Heart right ventricle (tissue), 16 donors: ENCODE measurements at places on chromosomes 5 and 9. TPM values are rescaled to one million over a fixed set of nuclear protein-coding genes. Genes with fewer than 3 reads are reported as not detected.

- peaks cover 16% of the 10 kb centered on the region for H3K27me3 ChIP-seq
- no peak for DNase-seq
- no peak overlapping the region for H3K27ac ChIP-seq
- H3K36me3 ChIP-seq, result no peaks in the 10 kb centered on the region
Observed at GRCh38 chr9:2991292-2991691, 147.4 kb upstream of the PUM3 start.

DNA sequence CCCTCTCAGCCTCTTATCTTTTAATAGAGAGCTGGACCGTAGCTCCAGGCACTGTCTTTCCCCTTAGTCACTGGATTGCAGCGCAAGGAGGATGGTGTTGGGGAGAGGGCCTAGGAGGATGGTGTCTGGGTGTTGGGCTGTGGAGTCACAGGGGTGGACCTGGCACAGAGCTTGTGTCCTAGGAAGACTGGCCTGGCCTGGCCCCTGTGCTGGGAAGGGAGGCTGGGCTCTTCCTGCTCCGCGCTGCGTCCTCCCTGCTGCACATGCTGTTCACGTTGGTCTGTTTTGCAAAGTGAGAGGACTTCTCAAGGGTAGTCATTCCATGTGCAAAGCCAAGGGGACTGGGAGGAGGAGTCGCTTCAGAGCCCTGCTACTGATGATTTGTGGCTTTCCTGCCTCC is 123.9 kb downstream of the EHMT1 start:
- no peaks in the 10 kb centered on the region for H3K27me3 ChIP-seq
- H3K4me3 ChIP-seq, result no peak overlapping the region
- peaks cover 6% of the 10 kb centered on the region for H3K4me1 ChIP-seq

DNA sequence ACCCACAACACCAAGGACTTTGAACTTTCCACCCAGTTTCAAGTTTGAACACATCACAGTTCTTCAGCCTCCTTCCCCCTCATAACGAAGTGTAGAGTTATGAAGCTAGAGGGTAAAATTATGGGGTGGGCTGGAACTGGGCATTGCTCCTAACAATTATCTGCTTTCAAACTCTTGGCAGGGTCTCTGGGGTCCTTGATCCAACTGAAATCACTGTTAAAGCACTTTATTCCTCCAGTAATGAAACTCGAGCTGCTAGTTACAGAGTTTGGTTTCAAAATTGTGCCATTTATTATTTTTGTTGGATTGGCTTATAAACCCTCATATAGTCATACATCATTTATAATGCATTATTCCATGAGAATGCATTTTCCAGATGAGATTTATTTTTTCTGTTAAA is 158.5 kb downstream of the RGS3 start:
- H3K4me1 ChIP-seq, result peaks cover 19% of the 10 kb centered on the region
- H3K27ac ChIP-seq, result peak overlapping the region; percentile 85
- no peaks in the 10 kb centered on the region for H3K27me3 ChIP-seq
- H3K36me3 ChIP-seq, result no peaks in the 10 kb centered on the region

GRCh38 chr5:172415362-172416275 is 38.7 kb downstream of the SH3PXD2B start:
- H3K27me3 ChIP-seq, result no peaks in the 10 kb centered on the region
- H3K27ac ChIP-seq, result no peak overlapping the region
- H3K36me3 ChIP-seq, result peaks cover 2% of the 10 kb centered on the region
- peaks cover 49% of the 10 kb centered on the region for H3K4me1 ChIP-seq
- H3K4me3 ChIP-seq, result no peak overlapping the region

DNA sequence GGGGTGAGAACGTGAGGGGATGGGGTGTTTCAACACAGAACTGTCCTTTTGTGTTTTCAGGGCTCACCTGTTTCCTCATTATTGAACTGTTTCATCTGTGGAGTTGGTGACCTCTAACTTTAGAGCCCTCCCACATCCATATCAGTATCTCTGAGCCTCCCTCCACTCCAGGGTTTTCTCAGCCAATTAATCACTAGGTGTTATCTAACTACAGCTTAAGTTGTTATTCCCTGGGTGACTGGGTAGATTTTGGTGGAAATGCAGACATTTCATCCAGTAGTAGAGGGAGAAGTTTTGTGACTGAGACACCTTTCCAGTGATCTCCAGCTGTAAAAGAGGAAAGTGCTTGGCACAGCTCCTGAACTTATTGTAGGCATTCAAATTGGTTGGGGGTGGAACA is 23.7 kb downstream of the PPP3R2 start:
- no peak overlapping the region for H3K4me3 ChIP-seq
- DNase-seq, result no peak
- peaks cover 10% of the 10 kb centered on the region for H3K4me1 ChIP-seq
- peaks cover 34% of the 10 kb centered on the region for H3K36me3 ChIP-seq
- no peak overlapping the region for H3K27ac ChIP-seq

- H3K36me3 ChIP-seq, result no peaks in the 10 kb centered on the region
- no peaks in the 10 kb centered on the region for H3K4me1 ChIP-seq
- H3K4me3 ChIP-seq, result no peak overlapping the region
- no peak overlapping the region for H3K27ac ChIP-seq
Observed at GRCh38 chr9:18060269-18060934, 413.6 kb upstream of the ADAMTSL1 start.

GRCh38 chr5:110032376-110032775 is 342.6 kb downstream of the MAN2A1 start:
- H3K4me3 ChIP-seq, result no peak overlapping the region

DNA sequence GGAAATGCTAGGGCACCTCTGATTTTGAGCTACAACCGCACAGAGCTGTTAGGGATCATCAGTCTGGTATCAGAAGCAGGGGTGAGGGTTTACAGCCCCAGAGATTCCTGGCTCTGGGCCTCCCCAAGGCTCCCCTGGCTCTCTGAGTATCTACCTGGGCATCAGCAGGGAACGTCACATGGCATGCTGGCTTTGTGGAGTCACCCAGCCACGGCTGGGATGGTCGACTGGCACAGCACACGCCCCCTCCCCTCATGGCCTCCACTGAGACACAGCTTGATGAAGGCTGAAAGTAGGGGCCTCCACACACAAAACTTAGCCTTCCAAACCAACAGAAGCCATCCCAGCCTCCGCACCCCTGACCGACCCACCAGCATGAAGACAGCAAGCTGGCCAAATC is 16.7 kb downstream of the ATPSCKMT start:
- no peaks in the 10 kb centered on the region for H3K27me3 ChIP-seq
- H3K4me1 ChIP-seq, result no peaks in the 10 kb centered on the region
- H3K27ac ChIP-seq, result no peak overlapping the region

DNA sequence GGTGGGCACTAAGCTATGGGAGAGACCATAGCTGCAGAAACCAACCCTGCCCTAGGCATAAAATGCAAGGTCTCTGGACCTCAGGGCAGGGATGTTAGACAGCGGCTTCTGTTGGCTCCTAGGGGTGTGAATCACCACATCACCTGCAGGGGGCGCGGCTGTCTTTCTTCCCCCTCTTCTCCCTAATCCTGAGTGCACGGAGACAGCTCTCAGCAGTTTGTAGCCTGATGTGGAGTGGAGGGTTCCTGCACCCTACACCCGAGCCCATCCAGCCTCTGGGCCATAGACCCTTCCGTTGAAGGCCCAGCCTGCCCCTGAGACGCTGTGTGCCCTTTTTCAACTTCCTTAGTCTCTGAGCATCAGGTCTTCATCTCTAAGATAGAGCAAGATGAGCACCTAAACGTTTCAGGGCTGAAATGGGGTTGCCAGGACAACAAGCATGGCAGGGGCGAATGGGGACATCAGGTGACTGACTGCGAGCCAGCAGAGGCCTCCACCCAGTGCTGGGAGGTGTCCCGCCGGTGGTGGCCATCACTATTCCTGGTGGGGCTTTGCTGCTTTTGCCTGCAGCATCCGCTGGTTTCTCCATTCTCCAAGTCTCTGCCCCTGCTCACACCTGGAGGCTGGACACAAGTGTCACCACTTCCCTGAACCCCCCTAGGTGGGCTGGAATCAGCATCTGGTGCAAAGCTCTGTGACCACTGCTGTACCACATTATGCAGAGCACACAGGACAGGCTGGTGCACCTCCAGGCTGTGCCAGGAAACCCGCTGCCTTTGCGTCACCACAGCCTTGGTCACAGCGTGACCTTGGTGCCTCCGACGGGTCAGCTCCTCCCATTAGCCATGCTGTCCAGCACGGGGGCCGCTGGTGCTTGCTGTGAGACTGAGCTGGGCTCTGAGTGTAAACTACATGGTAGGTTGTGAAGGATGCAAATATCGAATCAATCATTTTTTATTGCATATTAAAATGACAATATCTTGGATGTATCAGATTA is 2.5 kb upstream of the SEC16A start:
- H3K4me3 ChIP-seq, result no peak overlapping the region
- no peaks in the 10 kb centered on the region for H3K27me3 ChIP-seq
- no peak overlapping the region for H3K27ac ChIP-seq
- peaks cover 44% of the 10 kb centered on the region for H3K4me1 ChIP-seq
- no peaks in the 10 kb centered on the region for H3K36me3 ChIP-seq
- peak; percentile 87 for DNase-seq

DNA sequence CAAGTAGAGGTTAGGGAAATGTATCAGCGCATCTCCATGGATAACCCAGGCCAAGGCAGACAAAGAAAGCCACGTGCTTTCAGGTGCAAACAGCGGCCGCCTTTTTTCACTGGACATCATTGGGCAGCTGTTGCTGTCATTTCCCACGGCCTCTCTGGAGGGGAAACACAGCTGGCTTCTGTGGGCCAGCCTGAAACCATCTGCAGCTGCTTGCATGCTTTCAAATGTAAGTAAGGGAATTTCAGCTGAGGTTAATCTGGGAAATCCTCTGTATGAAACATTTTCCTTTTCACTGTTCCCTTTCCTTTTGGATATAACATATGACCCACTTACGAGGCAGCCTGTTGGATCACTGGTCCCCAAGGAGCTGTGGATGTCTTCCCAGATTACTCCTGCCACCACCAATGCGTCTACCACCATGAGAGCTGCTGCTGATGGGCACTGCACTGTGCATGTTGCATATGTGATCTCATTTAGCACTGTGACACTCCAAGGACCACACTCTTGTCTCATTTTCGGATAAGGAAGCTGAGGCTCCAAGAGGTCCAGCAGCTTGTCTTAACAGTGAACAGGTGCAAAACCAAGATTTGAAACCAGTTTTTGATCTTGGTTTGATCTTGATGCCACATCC is 106.3 kb downstream of the C9orf152 start:
- H3K27ac ChIP-seq, result peak overlapping the region; percentile 36
- no peaks in the 10 kb centered on the region for H3K36me3 ChIP-seq
- no peaks in the 10 kb centered on the region for H3K27me3 ChIP-seq
- peaks cover 74% of the 10 kb centered on the region for H3K4me1 ChIP-seq

- H3K4me1 ChIP-seq, result peaks cover 49% of the 10 kb centered on the region
- H3K4me3 ChIP-seq, result peak overlapping the region; percentile 82
- peak overlapping the region; percentile 83 for H3K27ac ChIP-seq
- H3K27me3 ChIP-seq, result no peaks in the 10 kb centered on the region
- DNase-seq, result peak; percentile 99
Observed at GRCh38 chr5:119268387-119269060, 87.3 kb upstream of the TNFAIP8 start.

GRCh38 chr9:7454624-7455023 is 345.0 kb downstream of the DMAC1 start:
- no peaks in the 10 kb centered on the region for H3K27me3 ChIP-seq
- H3K27ac ChIP-seq, result no peak overlapping the region
- H3K36me3 ChIP-seq, result no peaks in the 10 kb centered on the region
- H3K4me1 ChIP-seq, result no peaks in the 10 kb centered on the region
- H3K4me3 ChIP-seq, result no peak overlapping the region
- DNase-seq, result no peak

DNA sequence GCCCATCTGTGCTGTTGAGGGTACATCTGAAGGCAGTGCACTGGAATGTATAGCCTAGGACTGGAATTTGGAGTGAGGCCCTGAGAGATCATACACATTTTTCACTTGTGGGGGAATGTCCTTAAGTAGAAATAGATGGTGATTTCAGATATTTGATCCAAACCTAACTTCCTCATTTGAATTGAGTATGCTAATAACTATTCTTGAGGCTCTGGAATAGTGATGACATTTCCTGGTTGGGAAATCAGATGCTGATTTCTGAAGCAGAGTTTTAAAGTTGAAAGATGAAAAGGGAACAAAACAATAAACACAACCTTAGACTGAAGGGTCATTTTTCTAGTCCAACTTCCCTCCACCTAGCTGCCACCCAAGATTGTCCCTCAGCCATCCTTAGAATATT is 163.0 kb upstream of the CCDC152 start:
- no peaks in the 10 kb centered on the region for H3K27me3 ChIP-seq
- no peak overlapping the region for H3K27ac ChIP-seq
- peaks cover 28% of the 10 kb centered on the region for H3K4me1 ChIP-seq
- no peaks in the 10 kb centered on the region for H3K36me3 ChIP-seq

SPINK6 gene
- not detected for total RNA-seq

PCDHA13 gene
- total RNA-seq, result not detected

EQTN gene
- not detected for total RNA-seq

KCNV2 gene
- not detected for total RNA-seq
